Left hindlimb (tissue), 1 donor: ENCODE measurements at places on chromosomes 11 and 22.

- peak; percentile 93 for DNase-seq
Measured at GRCh38 chr11:3160252-3161031, 4.7 kb downstream of the OSBPL5 start.

DNA sequence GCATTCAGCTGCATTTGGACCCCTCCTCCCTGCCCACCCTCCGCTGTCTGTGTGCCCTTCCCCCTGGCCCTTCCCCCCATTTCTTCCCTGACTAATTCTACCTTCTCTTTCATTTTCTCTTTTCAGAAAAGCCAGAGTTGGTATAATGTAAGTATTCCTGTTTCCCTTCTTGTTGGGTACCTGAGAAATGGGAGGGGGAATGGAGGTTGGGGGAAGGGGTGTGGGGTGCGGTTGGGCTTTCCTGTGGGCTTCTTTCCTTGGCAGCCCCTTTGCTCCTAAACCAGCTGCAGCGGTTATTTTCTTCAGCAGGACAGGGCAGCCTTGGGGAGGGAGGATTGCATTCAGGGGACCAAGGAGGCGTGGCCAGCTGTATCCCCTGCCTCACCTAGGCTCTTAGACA, 70.2 kb downstream of the SCN3B start:
- no peak for DNase-seq

DNA sequence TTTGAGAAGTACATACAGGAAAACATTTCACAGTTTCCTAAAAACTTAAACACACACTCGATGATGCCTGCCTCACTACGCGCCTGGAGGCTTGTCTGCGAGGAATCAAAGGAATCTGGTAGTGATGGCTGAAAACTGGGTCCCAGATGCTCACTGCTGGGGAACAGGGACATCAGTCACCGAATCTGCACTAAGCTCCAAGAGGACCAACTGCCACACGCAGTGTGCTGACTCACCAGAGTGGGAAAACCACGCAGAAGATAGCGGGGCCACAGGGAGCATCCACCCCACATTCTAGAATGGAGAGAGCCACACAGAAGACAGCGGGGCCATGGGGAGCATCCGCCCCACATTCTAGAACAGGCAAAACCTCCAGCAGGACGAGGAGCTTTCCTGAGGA, 24.3 kb upstream of the MOB2 start:
- DNase-seq: no peak

- no peak for DNase-seq
Measured at GRCh38 chr11:18523084-18523483, 3.7 kb downstream of the TSG101 start.

DNA sequence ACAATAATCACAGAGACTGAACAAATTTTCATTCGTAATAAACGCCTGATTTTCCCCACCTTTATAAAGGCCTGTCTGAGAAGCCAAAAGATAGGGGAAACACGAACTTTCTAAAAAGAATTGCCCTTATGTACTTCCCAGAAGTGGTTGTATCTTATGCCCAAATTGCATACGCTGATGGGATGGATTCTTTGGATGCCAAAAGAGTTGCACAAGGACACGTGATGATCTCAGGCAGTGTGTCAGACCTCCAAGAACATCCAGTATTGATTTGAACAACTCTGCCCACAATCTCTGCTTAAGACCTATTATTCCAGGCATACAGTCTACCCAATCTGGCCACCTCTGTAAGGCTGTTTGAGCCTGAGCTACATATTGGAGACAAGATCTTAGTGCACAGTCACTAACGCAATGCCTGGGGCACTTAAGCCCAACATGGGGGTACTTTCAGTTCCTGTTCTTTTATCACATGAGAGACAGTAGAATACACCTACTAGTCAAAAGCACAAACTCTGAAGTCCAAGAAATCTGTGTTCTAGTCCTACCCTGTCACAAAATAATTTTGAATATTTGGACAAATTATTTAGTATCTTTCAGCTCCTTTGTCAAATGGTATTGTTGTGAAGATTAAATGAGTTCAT, 38.9 kb downstream of the OR10A6 start:
- DNase-seq: no peak

GRCh38 chr11:78256962-78257361, 68.2 kb downstream of the USP35 start:
- no peak for DNase-seq

GRCh38 chr11:8335683-8336082, 72.0 kb upstream of the LMO1 start:
- DNase-seq: no peak

GRCh38 chr11:69489031-69489745, 7.7 kb downstream of the LINC01488 start:
- peak; percentile 66 for DNase-seq

GRCh38 chr22:20142711-20143621, 7.9 kb downstream of the CCDC188 start:
- DNase-seq: no peak

DNA sequence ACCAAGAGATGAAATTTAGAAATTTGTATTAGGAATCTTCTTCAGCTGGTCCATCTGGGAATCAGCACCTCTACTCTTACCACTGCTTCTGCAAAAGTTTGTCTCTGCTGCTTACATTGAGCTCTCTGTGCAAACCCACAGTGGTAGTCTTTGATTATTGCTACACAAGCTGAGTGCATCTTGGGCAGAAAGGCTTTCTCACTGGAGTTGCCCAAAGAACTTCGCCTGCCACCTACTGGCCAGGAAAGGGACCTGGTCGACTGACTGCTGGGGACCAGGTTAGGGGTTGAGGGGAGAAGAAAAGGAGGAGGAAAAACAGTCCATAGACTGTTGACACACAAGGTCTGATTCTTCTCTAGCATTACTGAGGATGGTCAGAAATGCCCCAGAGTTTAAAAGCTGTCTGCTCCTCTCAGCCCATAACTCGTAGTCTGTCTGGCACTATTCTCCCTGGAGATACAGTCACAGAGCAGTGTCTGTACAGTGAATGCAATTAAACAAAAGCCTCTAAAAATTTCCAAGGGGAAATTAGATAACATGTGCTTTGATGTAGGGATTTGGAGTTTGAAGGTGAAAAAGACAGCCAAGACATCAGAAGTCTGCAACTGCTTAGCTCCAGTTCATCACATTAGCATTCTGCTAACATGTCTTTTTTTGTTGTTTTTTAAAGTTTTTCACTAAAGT, 215.0 kb upstream of the CTSC start:
- no peak for DNase-seq
